ENCODE measurements at places on chromosomes 16 and 17.

DNA sequence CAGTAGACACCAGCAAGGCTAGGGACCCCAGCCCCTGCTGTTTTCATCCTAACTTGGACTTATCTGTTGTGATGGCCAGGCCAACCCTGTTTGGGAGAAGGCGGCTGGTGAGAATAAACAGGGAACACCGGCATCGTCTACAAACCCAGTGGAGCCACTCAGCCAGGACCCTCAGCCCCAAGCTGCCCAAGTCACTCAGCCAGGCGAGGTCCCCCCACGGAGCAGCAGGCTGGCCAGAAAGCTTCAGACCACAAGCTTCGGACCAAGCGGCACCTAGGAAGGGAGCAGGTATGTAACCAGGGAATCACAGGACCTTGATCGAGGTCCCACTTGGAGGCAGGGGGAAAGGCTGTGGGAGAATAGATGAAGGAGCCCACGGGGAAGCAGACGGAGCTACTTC lies 23.4 kb downstream of the RBFOX3 start:
- DNase-seq = no peak

GRCh38 chr17:6257336-6257735 lies 177.6 kb downstream of the AIPL1 start:
- no peak for DNase-seq

DNA sequence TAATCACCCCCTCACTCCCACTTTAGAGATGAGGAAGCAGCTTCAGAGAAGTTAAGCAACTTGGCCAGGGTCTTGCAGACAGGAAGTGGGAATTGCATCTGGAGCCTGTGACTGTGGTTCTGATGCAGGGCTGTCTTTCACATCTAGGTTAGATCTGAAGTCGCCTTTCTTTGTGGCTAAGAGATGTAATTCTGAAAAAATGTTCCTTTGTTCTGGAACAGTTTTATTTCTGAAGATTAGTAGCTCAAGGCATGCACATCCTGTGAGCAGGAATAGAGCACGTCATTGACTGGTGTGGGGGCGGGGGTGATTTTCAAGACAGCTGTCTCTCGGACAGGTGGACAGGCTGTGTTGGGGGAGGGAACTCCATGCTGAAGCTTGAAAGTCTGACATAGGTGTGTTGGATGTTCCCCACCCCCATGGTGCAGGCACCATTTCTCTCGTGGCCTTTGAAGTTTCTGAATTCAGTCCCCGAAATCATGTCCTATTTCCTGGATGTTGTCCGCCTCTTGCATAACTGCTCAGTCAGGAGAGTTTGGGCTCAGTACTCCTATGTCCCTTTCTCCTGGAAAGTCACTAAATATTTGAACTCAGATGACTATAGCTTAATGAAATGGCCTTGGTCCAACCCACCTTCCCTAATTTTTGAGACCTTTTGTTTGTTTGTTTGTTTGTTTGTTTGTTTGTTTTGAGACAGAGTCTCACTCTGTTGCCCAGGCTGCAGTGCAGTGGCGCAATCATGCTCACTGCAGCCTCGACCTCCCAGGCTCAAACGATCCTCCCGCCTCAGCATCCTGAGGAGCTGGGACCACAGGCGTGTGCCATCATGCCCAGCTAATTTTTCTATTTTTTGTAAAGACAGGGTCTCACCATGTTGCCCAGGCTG lies 21.0 kb upstream of the HERPUD1 start:
- DNase-seq = no peak

- DNase-seq = no peak
These were observed 16.9 kb downstream of the HASPIN start for GRCh38 chr17:3740611-3741073.

DNA sequence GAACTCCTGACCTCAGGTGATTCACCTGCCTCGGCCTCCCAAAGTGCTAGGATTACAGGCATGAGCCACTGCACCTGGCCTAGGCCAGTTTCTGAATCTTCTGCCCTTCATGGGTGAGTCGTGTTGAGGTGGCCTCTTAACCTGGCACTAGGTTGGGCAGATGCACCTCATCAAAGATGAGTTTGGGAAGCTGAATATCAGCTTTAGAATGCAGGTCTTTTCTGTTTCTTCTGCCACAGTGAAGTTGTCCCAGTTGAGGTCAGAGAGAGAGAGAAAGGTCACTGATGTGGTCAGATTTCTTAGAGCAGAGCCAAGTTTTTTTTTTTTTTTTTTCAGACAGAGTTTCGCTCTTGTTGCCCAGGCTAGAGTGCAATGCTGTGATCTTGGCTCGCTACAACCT lies 111.3 kb upstream of the WSCD1 start:
- DNase-seq = no peak

- DNase-seq = no peak
These were observed 59.5 kb downstream of the RAI1 start for GRCh38 chr17:17740615-17741348.

DNA sequence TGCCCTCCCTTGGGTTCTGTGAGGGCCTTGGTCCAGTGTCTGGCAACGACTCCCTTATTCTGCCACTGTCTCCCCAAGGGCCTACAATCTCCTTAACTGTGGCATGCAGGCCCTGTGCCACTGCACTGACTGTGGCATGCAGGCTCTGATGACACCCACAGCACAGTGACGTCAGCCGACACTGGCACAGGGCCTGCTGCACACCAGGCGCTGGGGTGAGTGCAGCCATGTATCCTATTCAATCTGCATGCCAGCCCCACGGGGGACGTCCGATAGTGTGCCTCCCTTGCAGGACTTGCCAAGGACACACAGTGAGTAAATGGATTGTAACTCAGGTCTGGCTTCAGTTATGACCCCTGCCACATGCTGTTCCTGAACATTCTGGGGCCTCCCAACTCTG lies 39.8 kb upstream of the RASD1 start:
- no peak for DNase-seq

GRCh38 chr17:34382621-34383124 lies 19.6 kb upstream of the CCL1 start:
- no peak for DNase-seq

- peak; percentile 54 for DNase-seq
These were observed 479 bp downstream of the ITGA3 start for GRCh38 chr17:50056217-50056960.

DNA sequence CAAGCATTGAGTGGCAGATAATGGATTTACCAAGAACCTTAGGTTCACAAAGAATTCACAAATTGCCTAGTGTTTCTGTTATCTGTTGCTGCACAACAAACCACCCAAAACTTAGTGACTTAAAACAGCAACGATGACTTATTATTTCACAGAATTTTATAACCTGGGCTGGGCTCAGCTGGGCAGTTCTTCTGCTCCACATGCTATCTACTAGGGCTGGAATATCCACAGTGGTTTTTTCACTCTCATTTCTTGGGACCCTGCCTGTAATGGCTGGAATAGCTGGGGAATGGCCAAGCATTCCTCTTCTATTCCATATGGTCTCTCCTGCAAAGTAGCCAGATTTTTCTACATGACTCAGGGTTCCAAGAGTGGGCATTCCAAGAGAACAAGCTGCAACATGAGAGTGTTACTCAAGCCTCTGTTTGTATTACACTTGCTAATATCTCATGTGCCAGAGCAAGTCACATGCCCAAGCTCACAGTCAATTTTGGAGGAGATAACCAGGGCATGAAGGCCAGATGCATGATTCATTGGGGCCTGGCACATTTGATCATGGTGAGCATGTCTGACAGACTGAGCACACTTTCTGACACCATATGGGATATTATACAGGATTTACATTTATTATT lies 4.9 kb upstream of the PSMD7 start:
- DNase-seq = no peak

GRCh38 chr16:8848231-8848938 lies 20.4 kb downstream of the CARHSP1 start:
- no peak for DNase-seq

GRCh38 chr17:81112450-81112849 lies 52.9 kb upstream of the PVALEF start:
- no peak for DNase-seq

DNA sequence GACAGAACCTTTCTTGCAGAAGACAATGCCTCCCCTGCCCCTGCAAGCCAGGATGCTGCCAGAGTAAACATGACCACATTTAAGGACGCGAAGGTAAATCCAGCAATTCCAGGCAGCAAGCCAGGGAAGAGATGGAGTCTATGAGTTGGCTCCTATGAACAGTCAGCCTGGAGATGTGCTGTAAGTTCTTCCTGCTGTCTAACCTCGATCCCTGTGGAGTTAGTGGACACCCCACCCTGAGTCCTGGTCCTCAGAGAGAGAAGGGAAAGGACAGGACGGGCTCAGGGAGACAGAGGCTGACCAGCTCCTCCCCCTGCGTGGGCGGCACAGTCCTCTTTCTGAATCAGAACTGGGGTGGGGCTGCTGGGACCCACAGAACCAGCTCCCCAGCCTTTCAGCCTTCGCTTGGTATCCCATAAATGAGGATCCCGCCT lies 24.9 kb downstream of the CDC42EP4 start:
- no peak for DNase-seq

- DNase-seq = no peak
These were observed 21.3 kb upstream of the HEXD start for GRCh38 chr17:82396601-82397435.

DNA sequence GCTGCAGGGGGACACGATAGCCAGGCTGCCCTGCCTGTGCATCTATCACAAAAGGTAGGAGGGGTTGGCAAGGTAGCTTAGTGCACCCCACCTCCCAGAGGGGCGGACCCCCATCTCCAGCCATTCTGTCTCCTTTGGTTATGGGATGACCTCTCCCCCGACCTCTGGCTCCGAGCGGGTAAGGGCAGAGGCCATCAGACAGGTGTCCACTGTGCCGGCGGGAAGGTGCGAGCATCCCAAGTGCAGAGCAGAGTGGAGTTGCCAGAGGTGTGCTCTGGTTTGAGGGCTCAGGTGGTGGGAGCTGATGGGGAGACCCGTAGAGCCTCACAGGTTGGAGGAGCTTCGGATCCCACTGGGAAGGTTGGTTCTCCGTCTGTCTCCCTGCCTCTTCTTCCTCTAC lies 11.7 kb downstream of the LDHD start:
- DNase-seq = no peak

DNA sequence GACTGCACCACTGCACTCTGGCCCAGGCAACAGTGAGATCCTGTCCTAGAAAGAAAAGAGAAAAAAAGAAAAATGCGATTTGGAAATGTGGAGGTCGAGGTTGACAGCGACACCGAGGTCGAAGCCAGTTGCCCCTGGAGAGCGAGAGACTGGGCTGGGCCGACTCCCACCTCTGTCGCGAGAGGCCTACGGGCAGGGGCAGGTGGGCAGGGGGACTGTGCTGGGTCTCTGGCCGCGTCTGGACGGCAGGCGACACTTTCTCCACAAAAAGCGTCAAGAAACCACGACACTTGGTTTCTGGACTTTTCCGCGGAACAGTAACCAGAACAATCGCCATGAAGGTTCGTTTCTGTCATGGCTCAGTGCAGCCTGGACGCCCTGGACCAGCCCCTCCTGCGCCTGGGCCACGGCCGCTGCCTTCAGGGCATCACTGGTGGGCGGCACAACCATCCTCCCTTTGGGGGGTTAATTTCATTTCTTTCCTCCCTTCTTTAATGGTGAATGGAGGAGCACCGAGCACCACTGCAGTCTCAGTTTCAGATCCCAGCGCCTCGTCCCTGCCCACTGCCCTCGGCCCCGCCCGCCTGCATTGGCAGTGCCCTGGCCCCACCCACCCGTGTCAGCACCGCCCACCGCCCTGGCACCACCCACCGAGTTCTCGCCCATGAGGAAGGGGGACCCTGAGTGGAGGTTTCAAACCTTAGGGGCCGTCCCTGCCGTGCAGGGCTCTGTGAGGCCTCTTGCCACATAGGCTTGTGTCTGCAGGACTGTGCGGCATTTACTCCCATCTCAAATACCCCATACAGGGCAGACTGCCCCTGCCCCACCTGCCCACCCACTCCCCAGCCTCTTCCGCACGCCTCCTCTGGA lies 18.5 kb upstream of the CDH15 start:
- DNase-seq = no peak

GRCh38 chr17:48074322-48075081 lies 26.3 kb downstream of the NFE2L1 start:
- DNase-seq = peak; percentile 56

- DNase-seq = no peak
These were observed 90.2 kb downstream of the MARCHF10 start for GRCh38 chr17:62717889-62718288.

GRCh38 chr17:58630883-58631522 lies 60.8 kb downstream of the TEX14 start:
- DNase-seq = peak; percentile 8

GRCh38 chr17:79006046-79006445 lies 3.5 kb downstream of the CANT1 start:
- no peak for DNase-seq

DNA sequence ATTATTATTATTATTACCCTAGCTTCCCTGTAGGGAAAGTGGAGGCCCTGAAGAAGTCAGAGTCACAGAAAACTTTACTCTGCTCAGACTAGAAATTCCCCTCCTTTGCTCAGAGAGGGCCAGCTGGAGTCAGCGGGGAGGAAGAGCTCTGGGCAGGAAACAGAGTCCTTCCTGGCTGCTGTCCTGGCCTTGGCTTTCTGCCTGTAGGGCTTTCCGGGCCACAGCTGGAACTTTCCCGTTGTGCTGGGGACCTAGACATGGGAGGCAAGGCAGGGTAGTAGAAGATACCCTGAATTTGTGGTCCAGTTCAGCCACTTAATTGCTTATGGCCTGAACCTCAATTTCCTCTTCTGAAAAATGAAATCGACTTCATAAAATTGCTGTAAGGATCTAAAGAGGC lies 14.0 kb upstream of the CCL2 start:
- no peak for DNase-seq

DNA sequence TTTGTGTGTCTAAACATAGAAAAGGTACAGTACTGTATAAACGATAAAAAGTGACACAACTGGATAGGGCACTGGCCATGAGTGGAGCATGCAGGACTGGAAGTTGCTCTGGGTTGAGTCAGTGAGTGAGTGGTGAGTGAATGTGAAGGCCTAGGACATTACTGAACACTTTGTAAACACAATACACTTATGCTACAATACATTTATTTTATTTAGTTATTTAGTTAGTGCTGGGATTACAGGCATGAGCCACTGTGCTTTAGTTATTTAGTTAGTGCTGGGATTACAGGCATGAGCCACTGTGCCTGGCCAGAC lies 4.6 kb downstream of the CFAP20 start:
- DNase-seq = no peak

DNA sequence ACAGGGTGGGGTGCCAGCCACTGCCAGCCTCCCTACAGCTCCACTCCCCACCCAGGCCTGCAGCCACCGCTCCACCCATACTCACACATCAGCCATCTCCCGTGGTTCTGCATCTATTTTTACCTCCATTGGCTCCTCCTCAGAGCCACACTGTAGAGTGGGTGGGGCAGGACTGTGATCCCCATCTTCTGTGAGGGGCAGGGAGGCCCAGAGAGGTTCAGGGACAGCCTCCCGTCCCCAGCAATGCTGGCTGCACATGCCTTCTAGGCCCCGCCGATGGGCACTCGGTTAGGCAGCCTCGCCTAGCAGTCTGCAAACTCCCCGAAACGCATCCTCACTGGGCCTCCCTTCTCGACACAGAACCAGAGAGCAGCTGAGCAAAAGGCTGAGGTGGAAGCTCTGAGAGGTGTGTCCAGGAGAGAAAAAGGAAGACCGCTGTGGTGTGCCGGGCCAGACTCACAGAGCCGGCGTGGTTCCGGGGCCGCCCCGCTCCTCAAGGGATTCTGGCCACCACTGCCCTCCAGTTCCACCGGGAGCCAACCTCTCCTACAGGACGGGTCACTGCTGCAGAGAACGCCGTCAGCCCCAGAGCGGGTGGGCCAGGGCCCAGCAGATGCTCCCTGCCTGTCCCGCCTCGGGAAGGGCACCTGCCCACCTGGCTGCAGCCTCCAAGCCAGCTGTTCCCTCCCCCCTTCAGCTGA lies 71.9 kb downstream of the ABR start:
- no peak for DNase-seq

Data from stimulated activated CD4-positive, alpha-beta T cell treated with anti-CD3 and anti-CD28 coated beads, TNF-alpha, amount 100 ng/mL, for 48 hours (primary cell).